Small intestine (tissue), 16 donors: ENCODE measurements at places on chromosomes 6 and 20. TPM values are rescaled to one million over a fixed set of nuclear protein-coding genes. Genes with fewer than 3 reads are reported as not detected.

- H3K27me3 ChIP-seq = no peaks in the 10 kb centered on the region
- no peaks in the 10 kb centered on the region for H3K36me3 ChIP-seq
- H3K4me3 ChIP-seq = no peak overlapping the region
These were observed 180.9 kb upstream of the RREB1 start for GRCh38 chr6:6926856-6927255.

DNA sequence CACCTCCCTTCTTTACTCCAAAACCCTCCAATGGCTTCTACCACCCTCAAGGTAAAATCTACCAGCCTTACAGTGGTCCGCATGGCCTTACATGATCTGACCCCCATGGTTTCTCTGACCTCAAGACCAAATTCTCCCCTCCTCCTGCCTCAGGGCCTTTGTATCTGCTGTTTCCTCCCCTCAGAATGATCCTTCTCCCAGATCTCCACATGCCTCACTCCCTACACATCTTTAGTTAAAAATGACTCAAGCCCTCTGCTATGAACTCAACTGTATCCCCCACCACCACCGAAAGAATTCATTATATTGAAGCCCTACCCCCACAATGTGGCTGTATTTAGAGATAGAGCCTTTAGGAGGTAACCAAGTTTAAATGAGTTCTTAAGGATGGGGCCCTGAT is 4.1 kb downstream of the SLC23A2 start:
- H3K4me3 ChIP-seq = no peak overlapping the region
- H3K36me3 ChIP-seq = no peaks in the 10 kb centered on the region
- peaks cover 6% of the 10 kb centered on the region for H3K4me1 ChIP-seq
- no peak for DNase-seq
- H3K27ac ChIP-seq = no peak overlapping the region

- no peak overlapping the region for H3K27ac ChIP-seq
- no peak for DNase-seq
- no peak overlapping the region for H3K4me3 ChIP-seq
- H3K4me1 ChIP-seq = no peaks in the 10 kb centered on the region
These were observed 176.4 kb upstream of the CST7 start for GRCh38 chr20:24772667-24773066.

- no peak for DNase-seq
- no peaks in the 10 kb centered on the region for H3K27me3 ChIP-seq
- H3K4me3 ChIP-seq = no peak overlapping the region
- no peak overlapping the region for H3K27ac ChIP-seq
These were observed 53.0 kb downstream of the CDK5RAP1 start for GRCh38 chr20:33348136-33348937.

The OR2J3 gene
- not detected for polyA plus RNA-seq

DNA sequence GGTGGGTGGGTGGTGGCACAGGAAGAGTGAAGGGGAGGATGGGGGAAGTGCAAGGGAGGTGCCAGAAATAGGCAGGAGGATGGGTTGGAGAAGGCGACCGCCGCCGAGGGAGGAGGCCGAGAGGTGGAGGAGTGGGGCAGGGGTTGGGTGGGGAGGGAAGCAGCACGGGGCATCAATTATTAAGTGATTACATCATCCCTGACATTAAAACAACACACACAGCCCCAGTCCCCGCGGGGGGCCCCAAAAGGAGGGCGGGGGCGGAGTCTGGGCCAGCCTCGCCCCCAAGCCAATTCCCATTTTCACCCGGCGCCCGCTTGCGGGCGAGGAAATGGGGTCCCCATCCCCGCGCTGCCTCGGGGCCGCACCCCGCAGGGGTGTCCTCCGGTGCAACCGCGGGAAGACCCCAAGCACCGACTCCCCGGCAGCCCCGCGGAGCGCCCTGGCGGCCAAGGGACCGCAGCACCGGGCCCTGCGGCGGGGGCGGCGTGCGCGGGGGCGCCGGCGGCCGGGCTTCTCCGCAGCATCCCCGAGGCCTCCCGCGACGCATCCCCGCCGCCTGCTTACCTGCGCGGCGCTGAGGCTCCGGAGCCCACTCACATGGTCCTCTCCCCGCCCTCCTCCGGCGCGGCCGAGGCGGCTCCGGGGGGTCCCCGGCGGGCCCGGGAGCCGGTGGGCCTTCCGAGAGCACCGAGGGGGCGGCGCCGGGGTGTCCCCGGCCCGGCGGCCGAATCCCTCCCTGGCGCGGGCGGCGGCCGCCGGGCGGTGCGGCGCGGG is 663 bp downstream of the FYN start:
- H3K27ac ChIP-seq = peak overlapping the region; percentile 75
- no peaks in the 10 kb centered on the region for H3K36me3 ChIP-seq
- H3K27me3 ChIP-seq = no peaks in the 10 kb centered on the region
- no peaks in the 10 kb centered on the region for H3K4me1 ChIP-seq

The NRSN2 gene
- polyA plus RNA-seq = 4.9 TPM

DNA sequence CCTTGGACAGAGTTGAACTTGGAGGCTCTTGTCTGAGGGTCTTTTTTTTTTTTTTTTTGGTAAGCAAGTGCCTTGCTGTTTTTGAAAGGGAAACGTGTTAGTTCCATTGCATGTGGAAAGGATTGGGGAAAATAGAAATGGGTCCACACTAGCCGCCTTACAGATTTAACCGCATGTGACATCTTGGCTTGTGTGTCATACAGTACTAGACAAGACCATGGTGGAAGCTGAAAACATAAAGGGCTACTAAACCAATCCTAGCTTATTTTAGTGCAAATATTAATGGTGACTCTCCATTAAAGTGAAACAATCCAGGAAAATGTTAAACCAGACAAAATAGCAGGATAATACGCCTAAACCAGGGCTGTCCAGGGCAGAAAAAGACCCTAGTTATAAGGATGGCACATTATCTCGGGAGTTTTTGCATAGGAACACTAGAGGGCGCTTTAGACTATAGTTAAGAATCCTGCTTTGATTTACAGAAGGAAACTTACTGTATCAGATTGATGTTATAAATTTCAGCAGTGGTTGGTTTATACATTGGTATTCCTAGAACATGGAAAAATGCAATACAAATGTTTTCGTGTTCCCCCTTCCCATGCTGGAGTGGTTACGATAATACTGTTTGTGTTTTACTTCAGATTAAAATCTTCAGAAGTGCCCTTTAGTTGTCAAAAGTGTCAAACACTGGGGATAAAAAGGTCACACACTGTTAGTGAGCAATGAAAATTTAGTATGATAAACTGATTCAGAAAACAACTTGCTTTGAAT is 59.8 kb upstream of the DEK start:
- H3K4me1 ChIP-seq = no peaks in the 10 kb centered on the region
- no peaks in the 10 kb centered on the region for H3K36me3 ChIP-seq
- no peaks in the 10 kb centered on the region for H3K27me3 ChIP-seq
- peak; percentile 53 for DNase-seq
- no peak overlapping the region for H3K27ac ChIP-seq
- H3K4me3 ChIP-seq = no peak overlapping the region

- no peak for DNase-seq
- H3K27ac ChIP-seq = no peak overlapping the region
- no peaks in the 10 kb centered on the region for H3K36me3 ChIP-seq
- no peaks in the 10 kb centered on the region for H3K27me3 ChIP-seq
These were observed 8.7 kb downstream of the PHACTR1 start for GRCh38 chr6:12725263-12725662.

- H3K4me3 ChIP-seq = no peak overlapping the region
- no peaks in the 10 kb centered on the region for H3K36me3 ChIP-seq
- H3K27me3 ChIP-seq = no peaks in the 10 kb centered on the region
These were observed 183.2 kb downstream of the DLL1 start for GRCh38 chr6:170107606-170108222.

The CLPSL1 gene
- not detected for polyA plus RNA-seq

DNA sequence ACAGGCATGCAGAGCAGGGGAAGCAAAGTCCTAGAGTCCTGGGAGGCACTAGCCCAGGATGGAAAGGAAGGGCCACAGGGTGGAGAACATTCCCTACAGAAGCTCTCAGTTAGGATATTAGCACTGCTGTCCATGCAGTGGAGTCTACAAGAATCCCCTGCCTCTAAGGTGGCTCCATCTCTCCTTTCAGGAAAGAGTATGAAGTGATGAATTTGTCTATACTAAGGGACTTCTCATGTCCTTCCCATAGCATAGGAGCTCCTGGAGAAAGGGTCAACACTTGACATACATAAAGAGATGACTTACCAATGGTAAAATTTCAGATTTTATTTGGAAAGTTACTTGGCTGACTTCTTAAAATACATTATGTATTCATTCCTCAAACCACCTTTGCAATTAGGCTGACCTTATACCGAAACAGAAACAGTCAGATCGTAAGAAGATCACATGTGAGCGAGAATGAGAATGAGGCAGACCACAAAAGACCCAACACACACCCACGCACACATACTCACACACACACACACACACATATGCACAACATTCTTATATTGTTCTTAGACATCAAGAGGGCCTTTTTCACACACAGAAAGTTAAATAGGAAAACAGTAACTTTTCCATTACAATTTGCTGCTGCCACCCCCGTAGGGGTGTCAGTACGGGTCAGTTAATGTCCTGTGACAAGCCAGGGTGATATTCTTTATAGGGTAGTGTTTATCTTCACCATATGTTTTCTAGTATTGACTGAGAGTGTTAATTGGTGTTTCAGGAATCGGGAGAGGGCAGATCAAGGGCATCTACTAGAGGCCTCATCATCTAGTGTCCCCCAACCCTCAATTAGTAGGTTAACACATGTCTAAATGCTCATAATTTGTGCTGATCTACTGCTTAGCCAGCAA is 159.4 kb downstream of the FAXC start:
- no peak overlapping the region for H3K27ac ChIP-seq
- H3K4me1 ChIP-seq = no peaks in the 10 kb centered on the region
- H3K36me3 ChIP-seq = no peaks in the 10 kb centered on the region
- no peak for DNase-seq

DNA sequence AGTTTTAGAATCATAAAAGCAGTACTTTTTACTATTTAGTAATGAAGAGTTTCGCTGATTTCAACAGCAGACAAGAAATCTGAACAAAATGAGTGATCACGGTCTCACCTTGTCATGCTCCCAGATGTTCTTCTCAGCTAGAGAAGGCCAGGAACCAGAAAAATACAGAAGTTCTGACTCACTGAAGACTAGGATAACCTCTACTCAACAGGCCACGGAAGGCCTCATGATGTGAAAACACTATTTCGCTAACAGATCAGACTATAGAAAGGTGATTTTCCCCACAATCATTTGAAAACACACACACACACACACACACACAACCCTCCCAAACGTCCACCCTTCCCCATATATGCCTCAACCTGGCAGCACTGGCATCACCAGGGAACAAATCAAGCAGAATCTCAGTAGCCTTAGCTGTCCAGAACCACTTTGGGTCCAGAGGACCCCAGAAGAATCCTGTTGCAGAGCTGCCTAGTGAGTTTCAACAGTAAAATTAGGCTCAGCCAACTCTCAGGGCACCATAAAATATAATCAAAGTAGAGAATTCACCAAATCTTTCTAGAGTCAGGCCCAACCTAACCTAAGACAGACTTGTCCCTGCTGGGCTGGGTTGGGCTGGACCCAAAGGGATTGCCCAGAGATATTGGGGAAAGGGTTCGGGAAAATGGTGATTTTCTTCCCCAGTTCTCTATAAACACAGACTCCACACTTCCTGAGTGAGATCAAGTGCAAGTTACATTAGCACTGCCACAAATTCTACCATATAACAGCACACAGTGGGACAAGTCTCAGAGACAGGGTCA is 7.9 kb downstream of the EXOC2 start:
- peaks cover 4% of the 10 kb centered on the region for H3K36me3 ChIP-seq
- no peaks in the 10 kb centered on the region for H3K4me1 ChIP-seq
- no peak overlapping the region for H3K27ac ChIP-seq

DNA sequence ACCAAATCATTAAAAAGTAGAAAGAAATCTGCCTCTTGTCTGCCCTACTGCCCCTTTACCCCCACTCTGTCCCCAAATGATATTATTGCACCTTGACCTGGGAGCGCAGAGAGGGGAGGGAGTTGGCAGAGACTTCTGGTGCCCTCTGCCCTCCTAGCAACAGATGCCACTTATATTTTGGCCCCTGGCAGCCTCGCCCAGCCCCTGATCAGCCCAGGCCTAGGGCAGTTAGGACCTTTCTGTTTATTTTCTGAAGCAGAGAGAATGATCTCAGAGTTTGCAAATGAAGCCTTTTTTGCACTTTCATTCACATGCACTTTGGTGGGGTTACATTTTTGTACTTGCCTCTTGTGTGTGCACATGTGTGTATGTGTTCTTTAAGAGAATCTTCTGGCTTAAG is 8.4 kb upstream of the SGK2 start:
- H3K27me3 ChIP-seq = no peaks in the 10 kb centered on the region
- H3K4me3 ChIP-seq = no peak overlapping the region
- no peaks in the 10 kb centered on the region for H3K4me1 ChIP-seq
- DNase-seq = peak; percentile 88

DNA sequence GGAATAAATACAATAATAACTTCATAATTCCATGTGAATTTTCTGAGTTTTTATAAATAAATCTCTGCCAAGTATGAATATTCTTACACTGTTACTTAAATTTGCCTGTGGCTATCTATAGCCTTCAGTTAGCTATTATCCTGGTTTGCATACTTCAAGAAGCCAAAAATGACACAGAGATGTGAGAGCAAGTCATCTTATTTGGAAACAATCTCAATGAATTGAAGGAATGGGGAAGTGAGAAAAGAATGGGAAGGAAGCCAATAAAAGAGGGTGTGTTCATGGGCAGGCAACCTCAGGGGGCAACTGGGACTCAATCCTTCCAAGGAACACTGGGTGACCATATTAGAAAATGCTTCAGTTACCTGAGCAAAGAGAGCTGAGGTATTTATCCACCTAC is 9.9 kb downstream of the HAO1 start:
- H3K4me3 ChIP-seq = no peak overlapping the region
- H3K36me3 ChIP-seq = no peaks in the 10 kb centered on the region
- no peaks in the 10 kb centered on the region for H3K4me1 ChIP-seq
- H3K27ac ChIP-seq = no peak overlapping the region
- DNase-seq = no peak

DNA sequence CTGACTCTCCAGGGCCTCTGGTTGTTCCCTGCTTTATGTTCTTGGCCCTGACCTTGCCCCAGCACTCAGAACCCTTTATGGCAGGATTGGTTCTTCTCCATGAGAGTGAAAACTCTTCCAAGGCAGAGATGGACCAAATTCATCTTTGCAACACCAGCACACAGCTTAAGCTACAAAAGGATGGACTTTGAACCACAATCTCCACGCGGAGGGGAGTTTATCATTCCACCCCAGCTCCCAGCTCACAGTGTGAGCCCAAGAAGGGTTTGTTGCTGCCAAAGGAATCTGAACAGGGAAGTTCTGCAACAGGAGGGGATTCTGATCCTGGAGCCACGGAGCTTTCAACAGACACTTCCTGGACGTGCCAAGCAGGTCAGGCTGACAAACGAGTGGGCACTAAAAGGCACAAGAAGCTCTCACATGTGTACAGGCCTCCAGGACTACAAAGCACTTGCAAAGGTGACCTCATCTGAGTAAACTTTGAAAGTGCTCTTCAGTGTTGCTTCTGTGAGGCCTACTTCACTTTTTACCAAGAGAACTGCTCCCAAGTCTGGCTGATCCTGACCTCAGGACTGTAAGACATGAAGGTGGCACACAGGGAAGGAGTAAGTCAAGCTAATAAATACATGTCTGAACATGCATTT is 8.9 kb downstream of the FITM2 start:
- DNase-seq = peak; percentile 90
- no peaks in the 10 kb centered on the region for H3K4me1 ChIP-seq
- H3K4me3 ChIP-seq = no peak overlapping the region

The DHX16 gene
- 50.3 TPM for polyA plus RNA-seq
